EH (cell line): ENCODE measurements at places on chromosomes 5 and 9.

DNA sequence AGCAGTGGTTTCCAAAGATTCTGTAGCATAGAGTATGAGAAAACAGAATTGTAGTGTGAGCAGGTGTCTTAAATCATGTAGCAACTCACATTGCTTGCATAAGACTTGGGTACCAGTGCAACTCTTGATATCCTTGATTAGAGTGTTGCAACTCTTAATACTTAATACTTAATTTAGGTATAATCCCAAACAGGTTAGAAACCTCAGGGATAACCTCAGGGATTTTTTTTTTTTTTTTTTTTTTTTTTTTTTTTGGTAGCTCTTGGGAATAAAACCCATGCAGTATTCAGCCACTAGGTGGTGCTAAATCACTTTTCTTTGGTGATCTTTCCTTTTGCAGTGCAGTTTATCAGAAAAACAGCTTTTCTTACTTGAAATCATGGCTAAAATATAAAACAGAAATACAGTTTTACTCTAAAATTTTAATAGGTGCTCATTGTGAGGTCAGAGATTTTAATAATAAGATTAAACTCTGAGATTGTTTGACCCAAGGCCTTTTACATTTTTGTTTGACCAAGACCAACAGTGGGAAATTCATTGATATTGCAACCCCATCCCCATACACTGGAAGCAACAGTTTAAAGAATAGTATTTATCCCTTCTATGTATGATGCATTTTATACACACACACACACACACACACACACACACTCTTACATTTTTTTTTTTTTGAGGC lies 55.3 kb downstream of the ERAP1 start:
- DNase-seq: peak; percentile 69

DNA sequence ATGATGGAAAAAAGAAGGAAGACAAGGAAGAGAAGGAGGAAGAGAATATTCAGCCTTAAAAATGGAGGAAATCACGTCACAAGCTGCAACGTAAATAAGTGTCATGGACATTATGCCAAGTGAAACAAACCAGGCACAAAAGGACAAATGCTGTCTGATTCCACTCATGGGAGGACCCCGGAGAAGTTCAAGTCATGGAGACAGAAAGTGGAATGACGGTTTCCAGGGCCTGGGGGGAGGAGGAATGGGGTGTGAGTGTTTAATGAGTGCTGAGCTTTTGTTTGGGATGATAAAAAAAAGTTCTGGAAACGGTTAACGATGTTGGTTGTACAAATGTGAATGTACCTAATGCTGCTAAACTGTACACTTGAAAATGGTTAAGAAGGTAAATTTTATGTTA lies 439.5 kb downstream of the GADD45G start:
- DNase-seq: no peak

- peak; percentile 43 for DNase-seq
These were observed 69.3 kb upstream of the IL17B start for GRCh38 chr5:149448431-149448830.

DNA sequence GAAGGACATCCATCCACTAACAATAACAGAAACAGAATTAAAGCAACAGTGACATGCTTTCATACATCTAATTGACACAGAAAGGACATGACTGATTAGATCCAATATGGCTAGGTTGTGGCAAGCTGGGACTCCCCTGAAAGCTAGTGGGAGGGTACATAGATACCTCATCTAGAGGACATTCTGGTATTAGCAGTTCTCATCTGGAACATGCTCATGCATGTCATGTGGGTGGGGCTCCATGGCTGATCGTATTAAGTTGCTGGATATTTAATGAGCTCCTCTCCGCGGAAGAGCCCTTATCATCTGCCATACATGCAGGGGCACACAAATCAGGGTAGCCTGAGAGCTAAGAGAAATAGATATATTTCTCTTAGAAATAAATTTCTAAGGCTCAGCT lies 358.9 kb downstream of the ICE1 start:
- DNase-seq: no peak

DNA sequence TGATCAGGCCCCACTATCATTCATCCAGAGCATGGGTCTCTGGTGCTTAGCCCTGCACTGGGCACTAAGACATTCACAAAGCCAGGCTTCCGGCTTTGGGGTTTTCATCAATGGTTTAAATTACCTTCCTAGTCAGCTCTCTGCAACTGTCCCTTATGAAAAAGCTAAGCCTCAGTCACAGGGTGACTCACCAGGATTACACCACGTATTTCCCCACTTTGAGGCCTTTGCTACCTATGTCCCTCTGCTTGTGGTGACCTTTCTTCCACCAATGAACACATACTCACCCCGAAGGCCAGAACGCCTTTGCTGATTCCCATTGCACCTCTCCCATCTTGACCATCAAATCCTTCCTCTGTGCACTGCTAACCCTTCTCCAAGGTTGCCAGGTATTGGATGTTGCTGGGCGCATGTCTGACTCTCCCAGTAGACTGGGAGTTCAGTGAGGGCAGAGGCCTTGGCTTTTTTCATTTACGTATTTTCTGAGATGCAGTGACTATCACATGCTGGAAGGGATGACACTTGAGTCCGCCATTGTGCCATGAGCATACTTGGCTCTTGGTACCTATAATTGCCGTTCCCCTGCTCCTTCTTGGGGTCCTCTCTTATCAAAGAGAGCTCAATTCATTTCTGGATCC lies 58.7 kb upstream of the TNFSF8 start:
- peak; percentile 12 for DNase-seq

- DNase-seq: peak; percentile 67
These were observed 91.5 kb downstream of the TTLL11 start for GRCh38 chr9:122001491-122002201.

DNA sequence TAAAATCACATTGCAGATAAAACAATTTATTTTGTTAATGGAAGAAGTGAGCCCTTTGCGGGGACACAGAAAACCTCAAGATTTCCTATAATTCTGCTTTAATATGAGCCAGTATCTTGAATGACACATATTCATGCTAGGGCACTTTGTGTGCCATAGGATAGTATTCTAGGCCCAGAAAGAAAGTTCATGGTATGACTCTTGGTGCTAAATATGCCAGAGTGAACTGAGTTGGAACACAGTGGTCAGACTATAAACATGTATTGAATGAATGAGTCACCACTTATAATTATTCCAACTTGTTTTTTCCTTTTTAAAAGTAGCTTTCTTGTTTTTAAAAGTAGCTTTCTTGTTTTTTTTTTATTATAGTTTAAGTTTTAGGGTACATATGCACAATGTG lies 46.0 kb downstream of the ADAMTS19 start:
- DNase-seq: peak; percentile 10

DNA sequence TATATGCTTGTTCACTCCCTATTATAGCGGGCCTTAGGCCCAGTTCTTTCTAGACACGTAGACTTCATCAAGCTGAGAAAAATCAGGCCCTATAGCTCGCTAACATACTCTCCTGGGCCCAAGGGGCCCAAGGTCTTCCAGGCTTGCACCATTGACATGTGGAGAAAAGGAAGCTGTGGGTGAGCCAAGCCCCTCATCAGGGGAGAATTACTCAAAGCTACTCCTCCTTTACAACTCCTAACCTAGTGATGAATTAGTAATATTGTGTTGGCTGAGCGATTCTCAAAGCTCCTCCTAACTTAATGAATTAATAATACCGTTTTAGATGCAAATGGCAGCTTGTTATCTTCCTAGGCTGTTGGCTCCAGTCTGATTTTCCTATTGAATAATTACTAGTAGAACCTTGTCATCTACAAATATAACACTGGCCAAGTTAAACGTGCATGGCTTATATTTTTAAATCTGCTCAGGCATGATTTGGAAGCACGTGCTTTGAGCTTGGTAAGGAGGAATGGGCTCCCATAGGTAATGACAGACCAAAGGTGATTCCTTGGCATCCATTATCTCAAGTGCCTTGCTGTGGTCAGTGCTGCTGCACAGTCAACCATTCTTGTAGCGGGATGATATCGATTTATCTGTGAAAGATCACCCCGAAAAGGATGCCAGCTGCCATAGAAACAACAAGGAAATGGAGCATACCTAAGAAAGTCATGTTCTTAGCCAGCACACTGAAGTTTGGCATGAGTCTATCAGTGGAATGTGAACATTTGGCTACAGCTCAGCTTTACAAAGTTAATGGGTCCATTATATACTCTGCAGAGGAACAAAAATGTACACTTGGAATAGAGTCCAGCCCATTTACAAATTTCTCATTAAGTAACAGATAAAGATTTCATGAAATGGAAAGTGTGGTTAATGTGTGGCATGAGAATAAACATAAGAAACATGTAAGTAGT lies 23.8 kb downstream of the LVRN start:
- DNase-seq: peak; percentile 69

GRCh38 chr5:52825826-52826225 lies 38.1 kb downstream of the ITGA1 start:
- DNase-seq: no peak

- DNase-seq: peak; percentile 46
These were observed 104.3 kb downstream of the PDE4D start for GRCh38 chr5:59789197-59789596.

GRCh38 chr5:8288334-8288733 lies 419.4 kb downstream of the MTRR start:
- DNase-seq: no peak

- no peak for DNase-seq
These were observed 172.3 kb downstream of the PLPPR1 start for GRCh38 chr9:101200852-101201251.

- DNase-seq: no peak
These were observed 9.4 kb downstream of the HNRNPAB start for GRCh38 chr5:178213748-178214151.

DNA sequence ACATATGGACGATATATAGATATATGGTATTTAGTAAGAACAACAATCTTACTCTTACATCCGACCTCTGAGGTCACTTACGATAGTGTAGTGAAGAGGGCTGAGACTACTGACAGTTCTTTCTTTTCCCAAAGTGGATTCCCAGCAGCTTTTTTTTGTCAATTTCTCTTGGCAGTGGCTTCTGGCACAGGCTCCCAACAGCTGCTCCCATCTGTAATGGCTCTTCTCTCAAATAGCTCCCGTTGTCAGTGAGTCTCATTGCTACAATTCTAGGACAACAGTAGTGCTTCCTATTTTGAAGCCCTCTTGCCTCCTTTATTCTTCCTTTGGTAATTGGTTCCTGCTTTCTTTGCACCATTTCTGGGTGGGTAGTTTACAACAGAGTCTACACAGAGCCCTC lies 68.4 kb downstream of the SLC25A46 start:
- no peak for DNase-seq

- DNase-seq: peak; percentile 1
These were observed 109.5 kb upstream of the MAN2A1 start for GRCh38 chr5:109580225-109580624.

- no peak for DNase-seq
These were observed 684.7 kb upstream of the NUDT12 start for GRCh38 chr5:104247260-104247659.

DNA sequence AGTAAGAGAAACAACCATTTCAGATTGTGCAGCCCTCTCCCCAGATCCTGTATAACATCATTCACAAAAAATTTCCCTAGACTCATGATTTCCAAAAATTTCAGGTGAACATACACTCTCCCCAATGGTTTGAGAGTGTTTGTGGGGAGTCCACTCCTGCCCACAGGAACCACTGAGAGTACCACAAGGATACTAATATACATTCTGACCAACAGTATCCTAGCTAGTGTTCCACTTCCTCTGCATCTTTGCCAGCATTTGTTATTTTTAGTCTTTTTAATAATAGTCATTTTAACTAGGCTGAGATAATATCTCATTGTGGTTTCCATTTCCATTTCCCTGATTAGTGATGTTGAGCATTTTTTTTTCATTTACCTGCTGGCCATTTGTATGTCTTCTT lies 155.4 kb downstream of the DTWD2 start:
- DNase-seq: no peak

DNA sequence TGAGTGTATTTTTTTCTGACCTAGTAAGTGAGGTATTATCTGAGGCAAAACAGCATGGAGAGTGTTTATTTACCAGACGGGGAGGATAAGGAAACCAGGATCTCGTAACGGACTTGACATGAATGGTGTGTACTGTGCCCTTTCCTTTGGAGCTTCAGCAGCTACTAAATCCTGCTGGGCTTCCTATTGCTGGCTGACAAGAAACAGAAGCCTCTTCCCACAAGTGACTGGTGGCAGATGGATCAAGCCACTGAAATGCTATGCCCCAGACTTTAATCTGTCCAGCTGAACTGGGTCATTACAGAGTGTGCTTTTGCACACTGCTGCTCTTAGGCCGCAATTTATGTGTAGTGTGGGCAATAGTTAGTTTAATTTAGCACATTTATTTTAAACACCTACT lies 162.7 kb upstream of the MRPS30 start:
- DNase-seq: no peak

DNA sequence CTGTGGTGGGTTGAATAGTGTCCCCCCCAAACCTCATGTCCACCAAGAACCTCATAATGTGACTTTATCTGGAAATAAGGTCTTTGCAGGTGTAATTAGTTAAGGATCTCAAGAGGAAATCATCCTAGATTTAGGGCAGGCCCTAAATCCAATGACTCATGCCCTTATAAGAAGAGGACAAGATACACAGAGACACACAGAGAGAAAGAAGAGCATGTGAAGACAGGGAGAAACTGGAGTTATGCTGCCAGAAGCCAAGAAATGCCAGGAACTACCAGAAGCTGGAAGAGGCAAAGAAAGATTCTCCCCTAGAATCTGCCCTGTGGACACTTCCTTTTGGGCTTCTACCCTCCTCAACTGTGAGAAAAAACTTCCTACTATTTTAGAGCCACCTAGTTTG lies 8.8 kb downstream of the FAM13B start:
- peak; percentile 64 for DNase-seq

DNA sequence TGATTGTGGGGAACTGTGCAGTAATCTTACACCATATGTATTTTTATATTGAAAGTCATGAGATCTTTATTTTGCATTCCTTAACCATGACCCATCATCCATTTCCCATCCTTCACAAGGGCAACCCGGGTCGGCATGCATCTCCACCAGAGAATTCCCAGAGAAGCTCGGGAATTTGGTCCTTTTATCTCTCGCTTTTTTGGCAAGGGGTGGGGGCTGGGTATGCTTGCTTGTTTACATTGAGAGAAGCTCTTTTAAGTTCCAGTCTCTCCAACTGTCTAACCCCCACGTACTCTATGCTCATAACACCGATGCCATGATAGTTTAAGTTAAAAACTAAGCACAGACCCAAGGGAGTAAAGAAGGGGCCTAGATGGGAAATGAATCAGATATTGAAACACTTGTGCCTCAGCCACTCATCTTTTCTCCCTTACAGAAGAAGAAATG lies 109.9 kb upstream of the NFIB start:
- DNase-seq: peak; percentile 93

DNA sequence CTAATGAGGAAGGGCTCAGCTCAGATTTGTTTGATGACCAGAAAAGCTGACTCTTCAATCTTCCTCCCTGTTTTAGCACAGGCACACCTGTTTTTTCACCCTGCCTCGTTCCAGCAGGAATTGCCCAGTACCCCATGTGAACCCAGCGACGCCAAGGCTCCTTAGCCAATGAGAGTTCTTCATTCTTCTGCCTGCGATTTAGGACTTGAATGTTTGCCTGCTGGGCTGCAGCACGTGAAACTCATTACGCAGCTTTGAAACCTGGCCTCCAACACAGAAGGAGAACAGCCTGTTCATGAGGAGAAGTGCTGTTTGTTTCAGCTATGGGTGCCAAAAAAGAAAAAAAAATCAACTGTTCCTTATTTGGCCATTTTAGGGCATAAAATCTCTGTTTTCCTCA lies 315.5 kb downstream of the TRPM3 start:
- DNase-seq: no peak

GRCh38 chr9:96555567-96556386 lies 63.9 kb downstream of the CDC14B start:
- DNase-seq: peak; percentile 77

- no peak for DNase-seq
These were observed 15.1 kb downstream of the MACROH2A1 start for GRCh38 chr5:135383803-135384495.

- no peak for DNase-seq
These were observed 1.2 kb upstream of the TBCA start for GRCh38 chr5:77777281-77777892.

GRCh38 chr9:123028973-123029372 lies 4.5 kb upstream of the GPR21 start:
- no peak for DNase-seq
